HS-5 (cell line): ENCODE measurements at places on chromosomes 4 and X.

DNA sequence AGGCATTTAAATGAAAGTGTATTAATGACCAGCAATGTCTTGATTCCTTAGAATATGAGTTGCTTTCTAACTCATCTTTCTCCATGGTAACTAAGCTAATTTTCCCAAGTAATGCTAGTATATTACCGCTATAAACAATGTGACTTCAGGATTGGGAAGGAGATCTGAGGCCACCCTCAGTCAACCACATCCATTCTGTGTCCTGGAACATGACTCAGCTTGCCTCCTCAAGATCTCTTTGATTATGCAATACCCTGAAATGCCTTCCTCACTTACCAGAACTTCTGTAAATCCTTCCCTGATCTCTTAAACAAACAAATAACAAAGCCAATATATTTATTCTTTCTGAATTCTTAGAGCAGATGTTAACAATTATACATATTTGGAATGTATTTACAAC, 1495.5 kb downstream of the PCDH18 start:
- peak; percentile 39 for DNase-seq

- DNase-seq, result no peak
These were observed 63.7 kb upstream of the CAMK2D start for GRCh38 chr4:113825272-113825671.

GRCh38 chr4:143700416-143701352, at the start of gene FREM3:
TSS of gene FREM3 (minus strand) at chr4:143700675. CDS start at chr4:143700675, 0 bp downstream.
- no peak for DNase-seq

- peak; percentile 50 for DNase-seq
These were observed 13.5 kb downstream of the RXFP1 start for GRCh38 chr4:158535130-158535614.

DNA sequence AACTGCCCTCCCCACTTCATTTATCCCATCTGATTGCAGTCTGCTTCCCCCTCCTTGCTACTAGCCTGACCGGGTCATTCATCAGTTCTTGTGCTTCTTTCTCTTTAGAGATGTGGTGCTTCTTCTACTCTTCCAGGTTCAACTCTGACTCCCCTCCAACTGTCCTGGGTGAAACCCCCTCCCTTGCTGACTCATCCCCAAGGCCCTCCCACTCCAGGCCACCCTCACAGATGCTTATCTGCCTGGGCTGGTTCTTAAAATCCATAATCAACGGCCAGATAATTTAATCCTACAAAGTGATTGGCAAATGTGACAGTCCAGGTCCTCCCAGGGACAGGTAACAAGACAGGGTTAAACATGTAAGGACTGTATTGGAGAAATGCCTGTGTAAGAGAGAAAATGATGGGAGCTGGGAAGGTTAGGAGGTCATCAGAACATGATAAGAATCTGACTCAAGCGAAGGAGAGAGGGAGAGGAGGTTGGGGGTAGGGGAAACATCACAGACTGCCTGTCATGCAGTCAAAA, 182.8 kb upstream of the C1QTNF7 start:
- DNase-seq, result no peak

DNA sequence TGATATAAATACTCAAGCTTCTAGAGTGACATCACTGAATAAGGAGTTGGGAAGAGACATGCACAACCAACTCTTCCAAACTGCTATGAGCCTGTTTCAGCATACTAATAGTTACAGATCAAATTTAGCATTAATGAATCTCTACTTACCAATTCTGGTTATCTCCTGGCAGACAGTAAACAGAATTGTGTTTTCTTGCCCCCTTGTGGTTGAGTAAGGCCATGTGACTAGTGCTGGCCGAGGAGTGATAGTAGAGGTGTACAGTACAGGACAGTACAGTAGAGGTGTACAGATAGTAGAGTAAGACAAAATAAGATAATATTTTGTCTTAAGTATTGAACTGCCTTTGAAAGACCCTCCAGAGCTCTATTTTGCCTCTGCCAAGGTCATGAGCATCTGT, 681.4 kb downstream of the GABRG1 start:
- DNase-seq, result peak; percentile 8

- no peak for DNase-seq
These were observed 176.4 kb upstream of the GYPA start for GRCh38 chr4:144316869-144317268.

- DNase-seq, result no peak
These were observed 54.3 kb downstream of the LRBA start for GRCh38 chr4:150960818-150961217.

DNA sequence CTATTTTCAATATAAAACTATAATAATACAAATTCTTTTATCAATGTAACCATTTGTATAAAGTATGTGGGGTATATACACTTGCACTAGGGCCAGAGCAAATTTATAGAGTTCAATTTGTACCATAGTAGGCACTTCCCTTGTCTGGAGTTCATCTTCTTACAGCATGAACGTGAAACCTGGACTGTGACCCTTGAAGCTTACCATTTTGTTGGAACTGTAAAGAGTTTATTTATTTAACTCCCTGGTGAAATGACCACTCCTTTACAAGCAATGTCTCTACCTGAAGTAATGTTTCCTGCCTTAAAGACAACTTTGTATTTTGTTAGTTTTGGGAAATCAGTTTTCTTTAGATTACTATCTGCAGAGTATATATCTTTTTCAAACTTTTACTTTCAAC, 188.2 kb downstream of the ARAP2 start:
- no peak for DNase-seq

GRCh38 chr4:117898496-117898895, 135.8 kb upstream of the NDST3 start:
- DNase-seq, result peak; percentile 61

GRCh38 chrX:39728852-39729598, 368.7 kb downstream of the BCOR start:
- no peak for DNase-seq

- DNase-seq, result no peak
These were observed 8.3 kb downstream of the RNF128 start for GRCh38 chrX:106734827-106735226.

DNA sequence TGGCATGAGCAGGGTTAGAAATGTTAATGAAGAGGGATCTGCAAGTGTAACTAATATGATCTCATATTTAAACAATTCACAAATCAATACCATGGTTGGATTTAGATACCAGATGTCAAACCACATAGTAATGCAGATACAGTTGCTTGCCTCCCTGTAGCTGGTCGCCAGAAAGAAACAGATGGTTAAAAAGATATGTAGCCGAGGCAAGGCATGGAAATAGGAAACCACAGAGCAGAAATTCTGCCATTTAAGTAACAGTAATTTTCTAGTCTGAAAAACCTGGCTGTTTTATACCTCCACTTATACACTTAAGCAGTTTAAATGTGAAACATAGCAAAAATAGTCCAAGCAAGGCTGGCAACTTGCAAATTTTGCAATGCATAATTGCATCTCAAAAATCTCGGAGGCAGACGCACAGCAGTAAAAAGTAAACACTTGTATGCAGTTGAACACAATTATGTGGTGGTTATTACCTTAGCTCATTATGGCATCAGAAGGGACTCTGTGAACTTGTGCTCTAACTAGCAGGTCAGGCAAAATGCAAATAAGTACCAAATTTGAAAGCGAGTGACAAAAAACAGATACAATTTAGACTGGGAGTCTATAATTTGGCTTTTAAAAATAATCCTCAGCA, 126.8 kb downstream of the NAA11 start:
- no peak for DNase-seq

- no peak for DNase-seq
These were observed 43.7 kb upstream of the GPR78 start for GRCh38 chr4:8536467-8536866.

GRCh38 chr4:89835413-89835812, 1.5 kb downstream of the SNCA start:
- no peak for DNase-seq

GRCh38 chr4:48858130-48858529, 27.2 kb downstream of the OCIAD1 start:
- DNase-seq, result no peak

- peak; percentile 19 for DNase-seq
These were observed 131.7 kb downstream of the EPHA5 start for GRCh38 chr4:65538571-65538970.

- DNase-seq, result no peak
These were observed 184.4 kb downstream of the GABRB1 start for GRCh38 chr4:47215759-47216158.

DNA sequence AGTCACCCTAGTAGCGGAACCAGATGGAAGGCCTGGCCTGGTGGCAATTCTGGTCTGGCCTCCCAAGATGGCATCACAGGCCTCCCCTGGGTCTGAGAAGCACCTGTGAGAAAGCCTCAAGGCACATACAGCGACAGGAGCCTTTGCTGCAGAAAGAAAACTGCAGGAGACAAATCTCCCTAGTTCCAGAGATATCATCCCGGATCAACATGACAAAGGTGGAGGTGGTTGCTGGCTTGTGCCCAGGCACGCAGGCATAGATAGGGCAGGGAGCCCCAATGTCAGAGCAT, 93.6 kb downstream of the BCOR start:
- DNase-seq, result no peak

DNA sequence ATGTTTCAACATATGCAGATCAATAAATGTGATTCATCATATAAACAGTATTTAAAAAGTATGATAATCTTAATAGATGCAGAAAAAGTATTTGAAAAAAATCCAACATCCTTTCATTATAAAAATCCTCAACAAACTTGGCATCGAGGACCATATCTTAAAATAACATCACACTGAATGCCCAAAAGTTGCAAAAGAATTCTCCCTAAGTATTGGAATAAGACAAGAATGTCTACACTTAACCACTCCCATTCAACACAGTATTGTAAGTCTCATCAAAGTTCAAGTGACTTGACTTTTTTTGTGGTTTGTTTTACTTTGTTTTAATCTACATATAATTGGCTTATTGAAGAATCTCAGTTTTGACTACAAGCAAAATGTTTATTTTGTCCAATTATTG, 779.0 kb upstream of the SLIT2 start:
- DNase-seq, result no peak

DNA sequence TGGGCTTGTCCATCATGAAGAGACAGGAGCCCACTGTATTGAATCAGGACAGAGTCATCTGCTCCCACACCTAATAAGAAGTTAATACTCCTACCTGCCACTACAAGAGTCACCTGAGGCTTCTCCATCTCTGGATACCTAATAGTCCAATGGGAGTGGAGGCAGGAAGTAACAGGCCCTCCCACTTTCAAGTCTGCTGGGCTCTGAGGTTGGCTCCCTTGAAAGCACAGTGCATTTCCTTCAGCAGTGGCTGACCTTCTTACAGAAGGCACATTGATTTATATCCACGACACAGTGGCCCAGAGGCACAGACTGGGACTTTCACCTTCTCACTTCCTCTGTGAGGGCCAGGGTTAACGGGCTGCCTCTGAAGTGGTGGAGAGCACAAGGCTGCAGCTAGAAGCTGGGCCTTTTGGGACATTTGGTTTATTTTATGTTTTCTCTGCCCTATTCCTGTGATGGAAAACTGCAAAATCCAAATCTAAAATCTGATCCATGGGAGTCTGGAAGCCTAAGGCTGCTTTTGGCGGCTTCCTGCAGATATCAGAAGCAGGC, 38.1 kb downstream of the FRG2 start:
- DNase-seq, result no peak

DNA sequence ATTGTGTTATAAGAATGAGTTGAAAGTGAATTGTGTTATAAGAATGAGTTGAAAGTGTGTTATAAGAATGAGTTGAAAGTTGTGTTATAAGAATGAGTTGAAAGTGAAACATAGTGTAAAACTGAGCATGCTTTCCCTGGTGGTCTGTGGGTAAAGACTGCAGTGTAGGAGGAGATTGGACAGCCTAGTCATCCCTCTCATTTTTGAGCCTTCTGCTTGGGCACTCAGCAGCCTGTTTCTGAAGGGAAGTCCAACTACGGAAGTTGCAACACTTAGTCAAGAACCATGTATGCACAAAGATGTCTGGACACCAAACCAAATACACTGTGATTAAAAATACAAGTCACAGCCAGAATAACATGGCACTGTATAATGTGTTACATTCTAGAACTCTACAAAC, 72.6 kb downstream of the ANK2 start:
- DNase-seq, result no peak
